ENCODE measurements at places on chromosomes 5 and 9. TPM values are rescaled to one million over a fixed set of nuclear protein-coding genes. Genes with fewer than 3 reads are reported as not detected.

Gene FAM81B
- total RNA-seq = not detected

DNA sequence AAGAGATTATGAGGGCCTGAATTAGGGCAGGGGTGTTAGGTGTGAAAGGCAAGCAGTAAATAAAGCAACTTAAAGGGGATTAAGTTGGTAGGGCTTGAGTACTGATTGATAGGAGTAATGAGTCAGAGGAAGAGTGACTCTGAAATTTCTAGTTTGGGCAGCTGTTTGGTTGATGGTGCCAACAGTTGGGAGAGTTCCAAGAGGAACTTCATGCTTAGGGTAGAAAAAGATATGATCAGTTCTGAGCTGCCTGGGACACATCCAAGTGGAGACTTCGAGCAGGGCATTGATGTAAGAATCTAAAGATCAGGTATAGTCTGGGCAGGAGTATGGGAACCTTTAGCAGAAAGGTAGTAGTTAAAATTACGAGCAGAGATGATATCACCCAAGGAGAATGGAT is 10.2 kb downstream of the MAMDC2 start:
- H3K36me3 ChIP-seq = no peaks in the 10 kb centered on the region
- peaks cover 29% of the 10 kb centered on the region for H3K27me3 ChIP-seq
- DNase-seq = no peak
- no peak overlapping the region for H3K4me3 ChIP-seq
- no peaks in the 10 kb centered on the region for H3K4me1 ChIP-seq
- H3K27ac ChIP-seq = no peak overlapping the region

DNA sequence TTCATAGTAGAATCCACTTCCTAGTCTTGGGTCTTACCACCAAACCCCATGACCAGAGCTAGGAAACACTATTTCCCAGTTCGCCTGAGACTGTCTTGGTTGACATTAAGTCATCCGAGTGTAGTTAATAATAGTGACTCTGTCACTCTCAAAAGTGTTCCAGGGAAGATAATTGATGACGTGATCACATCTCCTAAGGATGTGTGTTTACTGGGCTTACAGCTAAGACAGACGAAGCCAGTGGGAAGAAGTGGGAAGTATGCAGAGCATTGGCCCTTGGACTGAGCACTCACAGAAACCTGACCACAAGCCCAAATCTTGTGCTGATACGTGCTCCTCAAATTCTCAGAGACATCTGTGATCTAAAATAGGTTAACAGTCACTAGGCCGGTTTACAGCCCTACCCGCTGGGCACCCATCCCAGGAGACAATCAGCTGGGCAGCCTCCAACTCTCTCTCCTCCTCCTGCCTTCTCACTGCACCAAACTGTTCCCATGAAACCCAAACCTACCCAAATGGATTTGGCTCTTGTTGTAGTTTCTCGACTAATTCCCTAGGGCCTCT is 316.6 kb downstream of the TLE1 start:
- no peak overlapping the region for H3K4me3 ChIP-seq
- no peaks in the 10 kb centered on the region for H3K36me3 ChIP-seq
- H3K27ac ChIP-seq = no peak overlapping the region
- no peaks in the 10 kb centered on the region for H3K27me3 ChIP-seq

Gene GADD45G
- 24.3 TPM for total RNA-seq

GRCh38 chr5:73748510-73749400 is 122.8 kb downstream of the ARHGEF28 start:
- H3K27me3 ChIP-seq = peaks cover 7% of the 10 kb centered on the region
- no peaks in the 10 kb centered on the region for H3K36me3 ChIP-seq
- DNase-seq = no peak
- H3K4me1 ChIP-seq = peaks cover 9% of the 10 kb centered on the region

GRCh38 chr5:56288873-56289601 is 55.9 kb upstream of the ANKRD55 start:
- no peak for DNase-seq
- no peaks in the 10 kb centered on the region for H3K4me1 ChIP-seq
- H3K27me3 ChIP-seq = peaks cover 6% of the 10 kb centered on the region
- H3K36me3 ChIP-seq = no peaks in the 10 kb centered on the region
- no peak overlapping the region for H3K4me3 ChIP-seq

GRCh38 chr9:30970812-30971211 is 1413.6 kb upstream of the ACO1 start:
- H3K4me3 ChIP-seq = no peak overlapping the region
- H3K27me3 ChIP-seq = no peaks in the 10 kb centered on the region
- no peaks in the 10 kb centered on the region for H3K36me3 ChIP-seq
- no peaks in the 10 kb centered on the region for H3K4me1 ChIP-seq

All from natural killer cell treated with Interleukin-12 subunit alpha and Interleukin-12 subunit beta and Interleukin-15 and Interleukin-18, amount 100 ng/mL, for 72 hours (primary cell).